ENCODE measurements at places on chromosomes 11 and 22.
A peak's percentile ranks its signal among the peaks of the same experiment; 100 is the strongest.

DNA sequence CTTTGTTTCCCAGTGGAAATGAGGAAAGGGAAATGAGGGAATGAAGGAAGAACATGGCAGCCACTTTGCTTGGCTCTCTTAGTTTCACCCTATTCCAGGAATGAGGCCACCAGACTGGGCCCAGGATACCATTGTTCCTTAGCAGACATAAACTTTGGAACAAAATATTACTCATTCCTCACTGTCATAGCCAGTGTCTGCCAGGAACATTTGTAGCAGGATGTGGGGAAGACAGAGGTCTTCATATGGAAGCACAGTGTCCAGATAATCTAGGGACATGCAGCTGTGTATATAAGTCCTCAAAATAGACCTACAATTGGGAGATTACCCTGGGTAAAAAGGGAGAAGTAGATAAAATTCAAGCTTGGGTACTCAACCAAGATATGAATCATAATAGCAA lies 15.2 kb upstream of the FUT4 start:
- no peak for DNase-seq

- DNase-seq, result no peak
Observed at GRCh38 chr22:19843857-19844376, 10.8 kb downstream of the GNB1L start.

- no peak for DNase-seq
Observed at GRCh38 chr11:85132851-85133585, 494.1 kb downstream of the DLG2 start.

GRCh38 chr11:22163394-22163797 lies 29.5 kb upstream of the ANO5 start:
- DNase-seq, result no peak

DNA sequence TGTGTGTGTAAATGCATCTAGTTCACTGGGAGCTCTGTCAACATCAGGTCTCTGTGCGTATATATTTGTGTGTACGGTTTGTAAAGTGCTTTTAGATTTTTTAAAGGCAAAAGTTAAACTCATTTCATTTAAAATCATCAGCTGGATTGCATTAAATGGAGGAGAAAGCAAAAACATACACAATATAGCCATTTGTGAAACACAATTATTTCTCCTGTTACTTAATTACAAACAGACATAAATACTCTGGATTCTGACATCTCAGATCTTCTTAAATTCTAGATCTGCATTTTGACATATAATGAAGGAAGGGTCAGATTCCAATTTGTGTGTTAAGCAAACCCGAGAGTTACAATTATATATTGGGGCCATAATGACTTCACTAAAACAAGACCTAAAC lies 275.4 kb upstream of the NARS2 start:
- no peak for DNase-seq

GRCh38 chr11:85889676-85890579 lies 34.7 kb downstream of the CCDC83 start:
- no peak for DNase-seq

- peak; percentile 80 for DNase-seq
Observed at GRCh38 chr22:30286813-30287647, 2.3 kb downstream of the CASTOR1 start.

DNA sequence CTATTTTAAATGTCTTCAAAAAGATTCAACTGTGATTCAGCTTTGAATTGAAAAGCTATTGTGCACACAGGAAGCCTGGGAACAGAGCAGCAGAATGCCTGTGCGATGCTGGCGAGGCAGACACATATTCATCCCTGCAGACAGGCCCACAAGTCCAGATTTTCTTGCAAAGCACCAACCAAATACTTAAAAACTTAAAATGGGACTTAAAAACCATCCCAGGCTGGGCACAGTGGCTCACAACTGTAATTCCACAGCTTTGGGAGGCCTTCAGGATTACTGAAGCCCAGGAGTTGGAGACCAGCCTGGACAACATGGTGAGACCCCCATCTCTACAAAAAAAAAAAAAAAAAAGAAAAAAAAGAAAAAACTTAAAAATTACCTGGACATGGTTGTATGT lies 122.6 kb upstream of the SERPIND1 start:
- DNase-seq, result no peak

GRCh38 chr11:9269492-9270013 lies 4.4 kb upstream of the DENND5A start:
- DNase-seq, result no peak

DNA sequence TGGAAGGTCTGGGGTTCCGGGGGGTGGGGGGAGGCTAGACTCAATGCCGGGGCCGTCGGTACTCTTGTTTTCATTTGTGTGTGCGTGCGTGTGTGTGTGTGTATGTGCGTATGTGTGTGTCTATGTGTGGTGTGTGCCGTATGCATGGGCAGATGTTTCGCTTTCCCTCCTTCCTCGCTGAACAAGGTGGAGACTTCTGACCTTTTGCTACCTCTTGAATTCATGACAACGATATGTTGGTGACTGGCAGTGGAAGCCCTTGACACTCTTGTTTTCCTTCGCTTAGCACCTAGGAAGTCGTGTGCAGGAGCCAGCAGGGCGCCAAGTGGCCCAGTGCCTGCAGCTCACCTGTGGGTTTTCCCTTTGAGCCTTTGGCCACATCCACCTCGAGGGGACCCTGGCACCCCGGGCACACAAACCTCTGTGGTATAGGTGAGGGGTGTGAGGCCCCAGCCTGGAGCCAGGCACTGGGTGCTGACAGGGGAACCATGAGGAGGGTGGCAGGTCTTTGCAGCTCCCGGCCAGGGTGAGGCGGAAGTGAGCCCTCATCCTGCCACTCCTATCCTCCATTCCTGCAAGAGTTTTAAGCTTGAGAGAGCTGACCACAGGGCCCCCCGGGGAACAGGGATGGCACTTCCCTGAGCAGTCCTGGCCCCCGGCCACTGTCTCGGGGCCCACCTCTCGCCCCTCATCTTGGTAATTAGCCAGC lies 19.3 kb upstream of the TMEM191C start:
- no peak for DNase-seq

DNA sequence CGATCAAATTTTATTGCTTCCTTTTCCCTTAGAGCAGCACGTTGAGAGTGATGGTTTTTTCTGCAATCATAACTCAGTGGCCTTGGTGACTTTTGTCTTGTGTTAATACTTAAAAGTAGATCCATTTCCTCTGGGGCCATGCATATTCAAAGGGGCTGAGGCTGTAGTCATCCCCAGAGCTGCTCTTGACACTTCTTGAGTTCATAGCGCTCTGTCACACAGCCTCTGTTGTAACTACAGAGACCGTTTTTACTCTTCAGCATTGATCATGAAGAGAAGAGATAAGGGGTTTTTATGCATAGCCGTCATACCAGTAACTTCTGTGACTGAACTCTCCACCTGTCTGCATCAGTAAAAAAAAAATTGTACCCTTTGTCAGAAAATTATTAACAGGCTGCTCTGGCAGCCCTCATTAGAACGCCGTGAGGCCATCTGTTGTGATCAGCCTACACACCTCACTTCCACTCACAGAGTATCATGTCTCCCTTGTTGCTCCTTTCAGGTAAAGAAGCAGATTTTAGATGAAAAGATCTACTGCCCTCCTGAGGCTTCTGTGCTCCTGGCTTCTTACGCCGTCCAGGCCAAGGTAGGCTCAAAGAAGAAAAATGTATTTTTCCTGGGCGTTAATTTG lies 38.4 kb downstream of the NF2 start:
- DNase-seq, result no peak

DNA sequence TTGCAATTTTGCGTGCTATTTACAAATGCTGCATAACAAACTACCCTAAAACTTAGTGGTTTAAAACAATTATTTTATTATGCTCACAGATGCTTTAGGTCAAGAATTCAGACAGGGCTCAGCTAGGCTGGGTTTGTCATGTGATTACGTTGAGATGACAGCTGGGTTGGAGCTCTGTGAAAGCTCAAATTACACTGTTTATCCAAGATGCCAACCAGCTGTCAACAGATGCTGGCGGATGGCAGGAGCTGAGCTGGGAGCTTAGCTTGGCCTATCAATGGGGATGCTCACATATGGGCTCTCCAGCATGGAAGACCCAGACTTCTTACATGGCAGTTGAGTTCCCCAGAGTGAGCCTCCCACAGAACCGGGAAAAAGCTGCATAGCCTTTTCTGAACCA lies 62.7 kb downstream of the STK33 start:
- no peak for DNase-seq

DNA sequence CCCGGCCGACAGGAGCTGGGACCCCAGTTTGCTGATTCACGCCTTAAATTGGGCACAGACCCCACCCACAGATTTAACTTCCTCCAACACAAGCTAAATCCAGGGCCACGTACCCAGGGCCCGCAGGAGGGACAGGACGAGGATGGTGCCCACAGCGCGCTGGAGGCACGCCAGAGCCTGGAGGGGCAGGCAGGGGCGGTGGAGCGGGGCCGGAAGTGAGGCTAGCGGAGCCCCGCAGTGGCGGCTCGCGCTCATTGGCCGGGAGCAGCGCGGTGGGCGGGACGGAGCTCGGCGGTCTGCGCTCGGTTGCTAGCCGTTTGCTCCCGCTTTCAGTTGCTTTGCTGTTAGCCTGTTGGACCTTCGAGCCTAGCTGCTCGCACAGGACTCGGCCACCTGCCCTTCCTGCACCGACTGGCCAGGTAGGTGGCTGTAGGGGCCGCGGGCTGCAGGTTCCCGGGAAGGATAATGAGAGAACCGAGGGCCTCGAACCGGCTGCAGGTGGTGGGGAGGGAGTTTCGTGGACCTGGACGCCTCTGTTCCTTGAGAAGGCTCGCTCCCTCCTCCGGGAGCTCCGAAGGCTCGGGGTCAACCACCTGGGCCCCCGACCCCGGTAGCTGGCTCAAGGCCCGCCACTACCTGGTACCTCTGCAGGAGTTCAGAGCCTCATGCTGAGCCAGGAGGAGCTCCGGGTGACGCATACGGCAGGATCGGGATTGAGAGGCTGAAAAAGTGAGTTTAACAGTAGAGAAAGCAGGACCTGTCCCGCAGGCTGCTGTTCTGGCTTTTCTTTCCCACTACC lies at the start of gene CCDC134:
Gene CCDC134, plus strand, starts transcription at position 332 of the 799 bp plus-strand sequence. CDS start 8,212 bp downstream, outside the sequence.
- DNase-seq, result peak; percentile 95

DNA sequence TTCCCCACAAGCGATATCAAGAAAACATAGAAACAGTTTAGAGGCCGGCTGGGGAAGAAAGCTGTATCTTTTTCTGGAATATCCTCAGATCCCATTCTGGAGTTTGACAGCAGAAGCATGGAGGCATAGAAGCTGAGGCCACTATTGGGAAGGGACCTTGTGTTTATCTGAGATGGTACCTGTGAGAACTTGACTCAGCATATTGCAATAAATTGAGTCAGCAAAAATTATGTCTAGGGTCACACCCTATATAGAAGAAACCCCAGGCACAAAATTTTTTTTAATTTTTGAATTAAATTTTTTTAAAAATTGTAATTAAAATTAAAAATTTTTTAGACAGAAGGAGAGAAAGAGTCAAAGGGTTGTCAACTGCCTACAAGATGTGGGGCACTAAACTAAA lies 178.7 kb downstream of the NTM start:
- DNase-seq, result no peak

DNA sequence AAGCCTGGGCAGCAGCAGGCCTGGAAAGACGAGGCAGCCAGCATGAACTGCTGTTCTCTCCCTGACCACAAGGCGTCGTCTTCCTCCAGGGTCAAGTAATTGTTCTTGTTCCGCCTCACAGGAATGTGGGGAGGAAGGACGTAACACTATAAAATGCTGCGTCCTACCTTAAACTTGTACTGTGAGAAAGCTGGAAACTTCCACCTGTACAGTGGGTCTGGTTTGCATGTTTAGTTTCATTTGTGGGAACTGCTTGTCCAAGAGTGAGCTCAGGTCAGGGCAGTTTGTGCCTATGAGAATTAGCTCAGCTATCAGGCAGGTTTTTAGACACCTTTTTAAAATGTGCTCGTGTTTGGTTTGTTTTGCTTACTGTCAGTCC lies 55.2 kb downstream of the PANX1 start:
- DNase-seq, result peak; percentile 15

- DNase-seq, result no peak
Observed at GRCh38 chr11:117832511-117832910, 8.0 kb upstream of the FXYD2 start.
